NCI-H526 treated with DMSO at 0.1 percent for 48 hours (cell line): ENCODE measurements at places on chromosomes 1 and 21.
A peak's percentile ranks its signal among the peaks of the same experiment; 100 is the strongest.

DNA sequence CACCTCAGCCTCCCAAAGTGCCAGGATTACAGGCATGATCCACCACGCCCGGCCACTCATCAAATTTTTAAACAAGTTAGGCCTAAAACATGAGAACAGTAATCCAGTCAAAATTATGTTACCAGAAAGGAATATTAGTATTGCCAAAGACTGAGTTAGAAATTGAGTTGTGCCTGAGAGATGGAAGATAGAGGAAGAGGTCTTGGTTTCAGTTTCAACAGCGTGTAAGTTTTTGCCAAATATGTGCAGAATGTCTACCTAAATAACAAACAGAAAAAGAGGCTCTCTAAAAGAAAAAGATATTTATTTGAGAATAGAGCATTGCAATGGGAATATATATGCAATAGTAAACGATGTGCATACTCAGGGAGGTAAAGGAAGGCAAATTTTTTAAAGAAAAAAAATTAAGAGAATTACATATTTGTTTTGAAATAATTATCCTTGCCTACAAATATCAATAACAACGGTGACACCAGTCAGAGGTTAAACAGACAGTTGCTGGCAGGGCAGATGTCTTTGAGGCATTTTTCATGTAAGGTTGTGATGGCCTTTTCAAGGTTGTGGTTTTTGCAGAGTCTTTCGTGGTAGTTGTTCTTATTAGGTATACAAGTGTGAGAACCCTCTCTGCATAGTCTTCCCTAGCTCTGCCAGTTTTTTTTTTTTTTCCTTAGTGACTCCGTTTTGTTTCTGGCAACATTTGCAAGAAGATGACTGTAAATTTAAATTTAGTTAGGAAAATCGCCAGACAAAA, 2.2 kb upstream of the CD1B start:
- DNase-seq = no peak

DNA sequence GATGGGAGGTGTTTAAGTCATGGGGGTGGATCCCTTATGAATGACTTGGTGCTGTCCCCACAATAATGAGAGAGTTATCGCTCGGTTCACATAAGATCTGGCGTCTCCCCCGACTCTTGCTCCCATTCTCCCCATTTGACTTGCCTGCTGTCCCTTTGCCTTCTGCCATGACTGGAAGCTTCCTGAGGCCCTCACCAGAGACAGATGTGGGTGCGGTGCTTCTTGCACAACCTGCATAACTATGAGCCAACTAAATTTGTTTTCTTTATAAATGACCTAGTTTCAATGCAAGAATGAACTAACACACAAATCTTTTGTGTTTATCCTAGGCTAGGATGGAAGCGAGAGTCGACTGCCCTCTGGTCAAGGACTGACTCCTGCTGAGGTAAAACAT, 31.2 kb upstream of the CDC14A start:
- DNase-seq = no peak

DNA sequence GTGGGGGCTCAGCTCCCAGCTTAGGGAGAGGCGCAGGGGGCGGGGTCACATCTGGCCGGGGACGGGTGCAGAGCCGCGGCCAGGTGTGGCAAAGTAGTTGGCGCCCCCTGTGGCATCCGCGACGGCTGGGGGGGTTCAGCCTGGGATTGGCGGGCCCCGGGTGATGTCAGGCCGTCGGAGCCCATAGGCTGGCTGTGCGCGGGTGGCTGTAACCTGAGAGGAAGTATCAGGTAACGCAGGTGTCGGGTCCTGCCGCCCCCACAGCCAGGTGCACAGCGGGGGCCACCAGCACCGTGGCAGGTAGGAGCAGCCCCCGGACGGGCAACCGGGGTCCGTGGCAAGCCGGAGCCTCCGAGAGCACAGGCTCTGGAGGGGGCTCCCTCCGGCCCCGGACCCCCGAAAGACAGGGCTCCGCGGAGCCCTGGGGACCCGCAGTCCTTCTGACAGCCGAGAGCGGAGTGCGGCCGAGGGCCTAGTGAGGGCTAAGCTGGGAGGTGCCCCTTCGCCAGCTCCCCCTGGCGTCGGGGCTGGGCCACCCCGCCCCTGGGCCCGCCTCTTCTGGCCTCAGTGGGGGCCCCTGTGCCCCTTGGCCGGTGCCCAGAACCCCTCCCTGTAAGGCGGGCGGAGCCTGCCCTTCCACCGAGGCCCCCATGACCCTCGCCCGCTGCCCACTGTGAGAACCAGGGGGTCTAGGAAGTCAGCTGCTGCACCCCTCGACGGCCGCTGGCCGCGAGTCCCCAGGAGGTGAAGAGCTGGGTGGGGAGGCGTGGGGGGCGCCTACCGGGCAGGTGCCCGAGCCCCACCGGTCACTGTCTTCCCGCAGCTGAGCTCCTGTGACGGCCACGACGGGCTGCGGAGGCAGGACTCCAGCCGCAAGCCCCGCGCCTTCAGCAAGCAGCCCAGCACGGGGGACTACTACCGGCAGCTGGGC, 17.9 kb downstream of the TNFRSF25 start:
- peak; percentile 90 for DNase-seq

DNA sequence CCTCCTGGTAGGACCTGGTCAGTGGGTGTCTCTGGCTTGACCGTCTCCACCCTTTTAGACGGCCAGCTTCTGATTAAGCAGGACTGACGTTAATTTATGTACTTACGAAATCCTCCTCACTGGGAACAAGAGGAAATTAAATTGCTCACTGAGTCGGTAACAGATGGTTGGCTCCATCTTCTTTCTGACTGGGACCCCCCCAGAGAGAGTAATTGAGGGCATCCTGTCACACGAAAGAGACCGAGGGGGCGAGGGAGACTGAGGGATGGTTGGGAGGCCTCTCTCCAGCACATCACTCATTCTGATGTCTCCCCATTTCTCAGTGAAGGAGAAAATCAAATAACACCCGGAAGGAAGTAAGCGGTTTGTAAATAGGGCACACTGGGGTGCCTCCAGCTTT, 104.8 kb downstream of the OMA1 start:
- no peak for DNase-seq

- DNase-seq = no peak
Observed at GRCh38 chr1:160797271-160797709, 1.3 kb downstream of the LY9 start.

GRCh38 chr1:47333578-47333921, at the start of gene CMPK1:
Gene CMPK1 (plus strand): TSS chr1:47333790. CDS start chr1:47333946, 156 bp downstream.
- peak; percentile 83 for DNase-seq

- no peak for DNase-seq
Observed at GRCh38 chr1:243271996-243272395, 16.2 kb downstream of the SDCCAG8 start.

DNA sequence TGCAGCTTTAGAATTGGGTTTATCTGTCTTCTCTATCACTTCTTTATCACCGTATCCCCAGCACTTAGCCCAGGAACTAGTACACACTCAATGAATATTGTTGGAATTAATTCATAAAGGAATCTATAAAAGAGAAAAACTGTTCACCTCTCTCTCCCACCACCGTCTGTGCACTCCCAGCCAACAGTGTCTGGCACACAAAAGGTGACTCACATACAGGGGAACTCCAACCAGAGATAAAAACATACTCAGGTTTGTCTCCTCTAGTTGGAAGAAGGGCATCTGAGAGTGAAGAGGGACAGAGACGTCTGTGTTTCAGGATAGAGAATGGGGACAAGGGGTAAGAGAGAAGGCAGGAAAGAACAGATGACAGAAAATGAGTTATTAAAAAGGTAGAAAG, 10.0 kb downstream of the ITLN1 start:
- DNase-seq = no peak

GRCh38 chr1:193706766-193707165, 520.4 kb upstream of the B3GALT2 start:
- no peak for DNase-seq

DNA sequence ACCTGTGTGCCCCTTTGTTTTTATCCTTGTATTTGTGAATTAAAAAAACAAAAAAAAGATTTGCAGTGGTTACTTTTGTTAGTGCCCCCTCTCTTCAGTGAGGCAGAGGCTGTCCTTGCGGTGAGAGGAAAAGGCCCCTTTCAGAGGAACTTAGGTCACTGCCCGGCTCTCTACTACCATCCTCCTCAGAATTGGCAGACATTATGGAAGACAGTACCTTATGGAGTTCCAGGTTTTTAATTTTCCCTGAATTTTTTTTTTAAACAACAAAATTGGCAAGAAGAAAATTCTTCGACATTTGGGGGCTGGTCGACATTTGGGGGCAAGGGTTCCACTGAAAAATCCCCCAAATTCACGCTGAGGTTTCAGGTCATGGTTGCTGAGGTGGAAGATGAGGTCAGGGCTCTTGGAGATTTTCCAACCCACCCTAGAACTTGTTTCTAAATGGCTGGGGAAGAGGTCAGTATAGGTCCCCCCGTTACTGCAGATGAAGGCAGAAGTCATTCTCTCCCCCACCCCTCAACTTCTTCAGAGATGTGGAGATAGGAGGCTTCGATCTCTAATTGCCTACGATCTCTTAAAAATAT, 5.3 kb downstream of the RXFP4 start:
- DNase-seq = no peak

DNA sequence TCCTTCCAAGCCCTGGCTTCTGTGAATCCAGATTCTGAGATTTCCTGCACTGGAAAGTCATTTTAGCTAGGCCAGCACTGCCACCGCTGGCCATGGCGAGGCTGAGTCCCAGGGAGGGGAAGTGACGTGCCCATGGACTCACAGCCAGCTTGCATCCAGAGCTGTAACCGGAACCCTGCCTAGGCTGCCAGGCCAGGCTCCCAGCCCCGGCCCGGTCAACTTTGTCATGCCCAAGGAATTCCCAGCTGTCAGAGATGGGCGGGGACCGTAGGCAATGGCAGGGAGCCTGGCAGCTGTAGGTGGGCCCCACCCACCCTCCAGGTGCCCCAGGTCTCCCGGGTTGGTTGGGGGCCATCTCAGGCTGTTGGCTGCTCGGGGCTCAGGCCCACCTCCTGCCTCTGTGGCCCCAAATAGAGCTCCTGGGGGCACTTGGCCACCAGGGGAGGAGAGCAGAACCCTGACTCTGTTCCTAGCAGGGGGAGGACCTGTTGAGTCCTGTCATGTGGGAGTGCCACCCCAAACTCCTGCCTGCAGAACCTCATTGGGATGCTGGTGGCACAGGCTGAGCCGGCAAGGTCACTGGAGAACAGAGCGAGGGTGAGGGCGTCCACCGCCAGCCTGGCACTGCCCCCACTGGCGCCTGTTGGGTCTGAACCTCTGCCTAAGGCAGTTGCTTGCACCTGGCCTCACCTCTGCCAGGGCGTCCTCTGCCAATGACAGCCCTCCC, 57.8 kb downstream of the FOXO6 start:
- peak; percentile 23 for DNase-seq

DNA sequence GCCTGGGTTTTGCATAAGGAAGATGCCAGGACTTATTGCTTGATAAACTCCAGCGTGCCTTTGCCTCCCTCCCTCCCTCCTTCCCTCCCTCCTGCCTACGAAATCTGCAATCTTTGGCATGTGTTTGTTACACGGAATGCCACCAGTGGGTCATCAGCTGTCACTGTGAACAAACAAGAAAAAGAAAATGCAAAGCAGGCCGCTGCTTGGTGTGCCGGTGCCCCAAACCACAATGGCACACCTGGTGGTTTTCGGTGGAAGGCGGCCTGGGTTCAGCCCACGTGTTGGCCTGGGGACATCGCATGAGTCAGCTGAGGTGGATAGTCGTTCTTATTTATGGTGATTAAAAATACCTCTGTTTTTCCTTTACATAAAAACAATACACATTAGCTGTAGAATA, 16.3 kb upstream of the IFNLR1 start:
- peak; percentile 68 for DNase-seq

GRCh38 chr1:153415850-153416570, at the start of gene S100A7A:
Gene S100A7A (plus strand): TSS chr1:153416520. CDS start chr1:153418083, 1,563 bp downstream.
- no peak for DNase-seq

- DNase-seq = peak; percentile 54
Observed at GRCh38 chr1:183636783-183637182, 1.2 kb upstream of the ARPC5 start.

GRCh38 chr1:234599617-234600417, 10.2 kb downstream of the IRF2BP2 start:
- DNase-seq = peak; percentile 60

- DNase-seq = no peak
Observed at GRCh38 chr1:36352125-36352909, 28.9 kb upstream of the EVA1B start.

- no peak for DNase-seq
Observed at GRCh38 chr1:231053493-231054162, 13.6 kb upstream of the FAM89A start.

- peak; percentile 30 for DNase-seq
Observed at GRCh38 chr1:211643324-211644212, 31.9 kb downstream of the NEK2 start.

DNA sequence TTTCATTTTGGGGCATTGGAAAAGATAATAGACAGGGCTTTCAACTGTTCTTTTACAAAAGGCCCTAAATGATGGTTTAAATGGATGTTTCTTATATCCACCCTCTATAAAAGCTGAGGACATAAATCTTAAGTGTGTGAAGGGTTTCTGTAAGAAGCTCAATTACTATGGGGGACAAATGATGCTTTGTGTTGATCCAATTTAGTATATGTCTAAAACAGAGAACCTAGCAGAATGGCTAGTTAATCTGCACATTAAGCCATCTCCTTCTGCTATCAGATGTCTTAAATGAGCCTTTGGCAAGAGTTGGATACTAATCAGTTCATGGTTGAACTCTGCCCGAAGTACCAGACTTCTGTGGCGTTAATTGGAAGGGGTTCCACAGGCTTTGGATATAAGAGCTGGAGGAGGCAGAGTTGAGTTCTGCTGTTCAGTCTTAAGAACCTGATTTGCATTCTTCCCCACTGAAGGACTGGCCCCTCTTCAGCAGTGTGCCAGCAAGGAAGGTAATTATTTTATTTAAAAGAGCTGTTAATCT, 43.1 kb downstream of the PTGFRN start:
- DNase-seq = no peak

DNA sequence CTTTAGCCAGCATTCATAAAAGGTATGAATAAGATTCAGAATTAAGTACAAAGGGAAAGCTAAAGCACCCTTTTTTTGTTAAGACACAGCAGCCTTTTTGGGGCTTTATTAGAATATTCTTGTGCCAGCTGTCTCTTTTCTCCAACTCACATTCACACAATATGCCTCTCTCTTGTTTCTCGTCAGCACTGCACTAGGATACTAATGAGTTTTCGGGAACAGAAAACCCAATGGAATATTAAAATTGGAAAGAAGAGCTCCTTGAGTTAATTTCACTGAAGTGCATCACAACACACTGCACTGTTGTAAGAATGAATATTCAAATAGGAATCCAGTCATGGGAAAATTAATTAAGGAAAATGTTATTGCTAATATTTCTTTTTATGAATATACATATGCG, 410.4 kb upstream of the BEND5 start:
- DNase-seq = no peak

- DNase-seq = no peak
Observed at GRCh38 chr1:158053276-158053675, 59.8 kb downstream of the KIRREL1 start.

DNA sequence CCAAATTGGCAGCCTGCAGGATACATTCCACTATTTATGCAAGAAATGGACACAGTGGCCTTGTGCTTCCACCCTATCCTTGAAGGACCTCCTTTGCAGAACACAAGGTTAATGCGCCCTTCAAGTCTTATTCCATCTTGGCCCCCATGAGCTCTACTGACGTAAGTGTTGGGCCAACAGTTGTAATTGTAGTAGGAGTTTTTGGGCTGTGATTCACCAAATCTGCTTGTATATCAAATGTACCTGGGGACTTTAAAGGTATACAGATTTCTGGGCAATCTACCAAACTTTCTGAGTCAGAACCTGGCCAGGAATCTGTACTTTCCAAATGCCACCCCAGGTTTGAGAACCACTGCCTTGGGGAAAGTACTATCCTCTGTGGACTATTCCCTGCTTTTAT, 100.9 kb upstream of the MARK1 start:
- DNase-seq = no peak

- DNase-seq = no peak
Observed at GRCh38 chr1:25099343-25099951, 132.9 kb downstream of the SYF2 start.

GRCh38 chr1:58881471-58881994, 97.7 kb upstream of the JUN start:
- DNase-seq = no peak

GRCh38 chr21:20163167-20163566, 835.0 kb upstream of the NCAM2 start:
- no peak for DNase-seq
